Frontal cortex (tissue), 4 donors: ENCODE measurements at places on chromosomes 16 and 17. TPM values are rescaled to one million over a fixed set of nuclear protein-coding genes. Genes with fewer than 3 reads are reported as not detected.

The TM4SF5 gene
- total RNA-seq: not detected

The G6PC1 gene
- not detected for total RNA-seq

The SPPL2C gene
- total RNA-seq: not detected

The SYT17 gene
- 8.2 TPM for total RNA-seq

The SLC38A7 gene
- 14.3 TPM for total RNA-seq

The C16orf89 gene
- 3.3 TPM for total RNA-seq

The SLC38A8 gene
- total RNA-seq: not detected

The SPATA20 gene
- 26.9 TPM for total RNA-seq

The PLK1 gene
- total RNA-seq: 1.6 TPM

The SLC47A2 gene
- under 0.01 TPM for total RNA-seq

The CLN3 gene
- 12.6 TPM for total RNA-seq

The SNAI3 gene
- total RNA-seq: not detected

The ZNF768 gene
- 25.7 TPM for total RNA-seq

The PTX4 gene
- not detected for total RNA-seq

The ZNF750 gene
- not detected for total RNA-seq

The FNDC8 gene
- total RNA-seq: not detected

The KRT12 gene
- not detected for total RNA-seq

The CDC6 gene
- 2.4 TPM for total RNA-seq

The CDRT15L2 gene
- total RNA-seq: not detected

The CNTROB gene
- 25.3 TPM for total RNA-seq

The ITGAD gene
- not detected for total RNA-seq

The PLA2G10 gene
- not detected for total RNA-seq

The SMIM22 gene
- total RNA-seq: not detected
